A549 (cell line): ENCODE measurements at places on chromosomes 12 and 14. TPM values are rescaled to one million over a fixed set of nuclear protein-coding genes. Genes with fewer than 3 reads are reported as not detected.

The NTS gene
- 58.7 to 101 TPM (median 85.4 TPM) in 3 replicates for polyA plus RNA-seq

The HSPB8 gene
- polyA plus RNA-seq = 7.6 to 9.6 TPM (median 7.9 TPM) in 3 replicates

The KRT3 gene
- 0.06 to 0.07 TPM in 2 of 3 replicates, not detected in the other for polyA plus RNA-seq

- DNase-seq = no peak
These were observed 485.5 kb downstream of the BCAT1 start for GRCh38 chr12:24463375-24463774.

DNA sequence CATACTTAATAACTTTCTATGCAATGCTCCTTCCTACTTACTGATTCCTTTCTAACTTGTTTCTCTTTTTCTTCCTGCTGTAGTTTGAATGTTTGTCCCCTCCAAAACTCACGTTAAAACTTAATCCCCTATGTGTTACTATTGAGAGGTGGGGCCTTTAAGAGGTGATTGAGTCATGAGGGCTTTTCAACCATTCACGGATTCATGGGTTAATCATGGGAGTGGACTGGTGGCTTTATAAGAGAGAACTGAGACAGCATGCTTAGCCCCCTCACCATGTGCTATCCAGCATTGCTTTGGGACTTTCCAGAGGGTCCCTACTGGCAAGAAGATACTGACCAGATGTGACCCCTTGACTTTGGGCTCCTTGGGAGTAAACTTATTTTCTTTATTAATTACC is 66.0 kb upstream of the TRIM9 start:
- no peak for DNase-seq

- DNase-seq = no peak
These were observed 97.9 kb downstream of the ARMH4 start for GRCh38 chr14:58054100-58054499.
